Hematopoietic multipotent progenitor cell treated with erythropoietin and hydrocortisone succinate and interleukin-3 and kit ligand, for 4 days (in vitro differentiated cells): ENCODE measurements at places on chromosomes 7 and 10.

- DNase-seq, result no peak
These were observed 27.7 kb downstream of the CNPY1 start for GRCh38 chr7:155518633-155519032.

GRCh38 chr7:27602766-27603165 lies 59.9 kb downstream of the HIBADH start:
- no peak for DNase-seq

- DNase-seq, result peak; percentile 21
These were observed 181.3 kb downstream of the SDK1 start for GRCh38 chr7:3482147-3482921.

DNA sequence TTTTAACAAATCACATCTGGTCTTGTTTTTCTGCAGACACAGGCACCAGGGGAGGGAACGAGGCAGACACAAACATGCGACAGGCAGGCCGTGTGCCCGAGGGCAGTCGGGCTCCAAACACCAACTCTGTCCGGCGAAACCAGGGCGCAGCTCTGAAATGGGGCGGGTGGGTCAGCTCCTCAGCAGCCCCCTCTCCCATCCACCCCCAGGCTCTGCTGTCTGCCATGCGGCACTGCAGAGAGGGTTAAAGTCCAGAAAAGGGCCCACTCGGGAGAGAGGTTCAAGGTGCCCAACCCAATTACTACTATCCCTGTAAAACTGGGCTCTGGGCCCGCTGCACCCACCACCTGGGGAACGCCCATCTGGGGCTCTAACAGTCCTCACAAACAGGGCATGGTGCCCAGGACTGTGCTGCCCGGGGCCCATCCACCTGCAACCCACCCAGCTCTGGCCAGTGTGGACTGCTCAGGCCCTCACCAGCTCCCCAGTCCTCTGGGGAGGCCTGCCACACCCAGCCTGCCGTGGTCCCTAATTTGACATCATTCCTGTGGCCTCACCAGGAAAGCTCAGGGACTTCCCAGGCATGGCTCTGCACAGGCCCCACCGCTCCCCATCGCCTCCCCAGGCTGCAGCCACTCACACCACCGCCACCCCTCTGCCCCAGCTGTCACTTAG lies 18.7 kb downstream of the YKT6 start:
- no peak for DNase-seq

DNA sequence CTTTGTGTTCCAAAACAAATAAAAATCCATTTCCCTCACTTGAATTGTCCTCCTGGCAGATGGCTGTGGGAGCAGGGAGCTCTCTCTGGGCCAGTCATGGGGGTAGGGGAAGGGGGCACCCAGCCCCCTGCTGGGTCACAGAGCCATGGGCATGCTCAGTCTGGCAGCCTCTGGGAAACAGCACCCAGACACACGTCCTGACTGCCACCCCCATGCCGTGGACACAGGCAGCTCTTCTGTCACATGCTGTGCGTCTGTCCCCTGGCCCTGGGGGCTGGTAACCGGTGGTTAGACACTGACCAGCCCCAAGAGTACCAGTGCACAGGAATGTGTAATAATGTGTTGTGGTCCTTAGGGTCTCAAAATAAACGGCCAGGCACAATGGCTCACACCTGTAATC lies 47.0 kb downstream of the RASGEF1A start:
- DNase-seq, result no peak

DNA sequence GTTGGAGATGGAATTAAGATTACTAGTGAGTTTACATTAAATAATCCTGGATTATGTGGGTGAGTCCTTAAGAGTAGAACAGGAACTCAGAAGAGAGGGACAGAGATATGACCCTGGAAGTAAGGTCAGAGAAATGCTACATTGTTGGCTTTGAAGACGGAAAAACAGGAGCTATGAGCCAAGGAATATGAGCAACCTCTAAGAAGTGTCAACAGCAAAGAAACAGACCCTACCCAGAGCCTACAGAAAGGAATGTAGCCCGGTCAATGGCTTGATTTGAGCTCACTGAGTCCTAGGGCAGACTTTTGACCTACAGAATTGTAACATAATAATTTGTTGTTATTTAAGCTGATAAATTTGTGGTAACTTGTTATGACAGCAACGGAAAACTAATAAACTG lies 304.9 kb downstream of the IPMK start:
- DNase-seq, result no peak

DNA sequence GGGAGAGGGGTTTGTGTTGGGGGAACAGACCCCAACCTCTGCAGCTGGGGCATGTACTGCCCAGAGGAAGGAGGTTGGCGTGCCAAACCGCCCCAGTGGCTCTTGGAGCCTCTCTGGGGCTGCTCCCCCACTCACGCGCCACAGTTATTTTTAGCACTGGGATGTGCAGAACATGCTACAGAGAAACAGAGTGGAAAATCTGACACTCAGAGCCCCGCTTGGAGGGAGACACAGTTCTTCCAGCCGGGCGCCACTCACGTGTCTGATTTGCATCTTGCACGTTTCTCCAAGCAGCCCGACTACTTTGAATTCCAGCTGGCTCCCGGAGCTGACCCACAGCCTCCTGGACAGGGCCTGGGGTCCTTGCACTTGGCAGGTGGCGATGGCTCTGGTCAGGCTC lies 182.0 kb downstream of the RPS24 start:
- peak; percentile 57 for DNase-seq

DNA sequence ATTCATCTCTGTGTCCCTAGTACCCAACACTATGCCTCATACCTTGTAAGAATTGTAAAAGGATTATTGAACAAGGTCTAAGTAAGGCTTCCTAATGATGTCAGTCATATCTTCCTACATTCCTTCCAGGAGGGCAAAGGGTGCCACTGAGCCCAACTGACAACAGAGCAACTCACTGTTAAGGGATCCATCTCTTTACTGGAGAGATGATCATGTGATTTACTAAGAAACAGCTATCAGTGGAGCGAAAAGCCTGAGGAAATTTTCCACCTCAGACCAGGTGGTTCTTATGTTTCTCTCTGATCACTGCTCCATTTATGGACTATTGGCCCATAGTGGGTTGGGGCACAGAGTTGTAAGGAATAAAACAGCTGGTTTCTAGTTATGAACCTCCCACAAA lies 38.9 kb upstream of the CNNM1 start:
- DNase-seq, result no peak

GRCh38 chr10:30917789-30918188 lies 113.9 kb downstream of the ZNF438 start:
- no peak for DNase-seq

GRCh38 chr10:85604136-85604725 lies 762.4 kb downstream of the GRID1 start:
- DNase-seq, result no peak

DNA sequence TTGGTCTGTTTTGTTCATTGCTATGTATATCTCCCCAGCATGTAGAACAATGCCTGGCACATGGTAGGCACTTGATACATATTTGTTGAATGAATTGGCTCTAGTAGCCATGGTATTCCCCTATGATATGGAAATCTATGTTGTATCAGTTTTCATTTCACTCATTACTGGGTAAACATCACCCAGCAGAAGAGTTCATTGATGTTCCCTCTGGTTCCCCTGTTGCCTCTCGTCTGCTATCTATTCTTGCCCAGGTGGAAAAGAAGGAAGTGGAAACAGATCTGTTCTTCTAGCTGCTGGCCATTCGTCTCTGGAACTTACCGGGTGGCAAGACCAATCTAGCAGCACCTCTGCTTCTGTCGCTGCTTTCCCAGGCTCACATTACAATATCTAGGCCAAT lies 71.5 kb downstream of the LRRC4 start:
- no peak for DNase-seq

- no peak for DNase-seq
These were observed 62.3 kb downstream of the DNAH11 start for GRCh38 chr7:21605008-21605585.

DNA sequence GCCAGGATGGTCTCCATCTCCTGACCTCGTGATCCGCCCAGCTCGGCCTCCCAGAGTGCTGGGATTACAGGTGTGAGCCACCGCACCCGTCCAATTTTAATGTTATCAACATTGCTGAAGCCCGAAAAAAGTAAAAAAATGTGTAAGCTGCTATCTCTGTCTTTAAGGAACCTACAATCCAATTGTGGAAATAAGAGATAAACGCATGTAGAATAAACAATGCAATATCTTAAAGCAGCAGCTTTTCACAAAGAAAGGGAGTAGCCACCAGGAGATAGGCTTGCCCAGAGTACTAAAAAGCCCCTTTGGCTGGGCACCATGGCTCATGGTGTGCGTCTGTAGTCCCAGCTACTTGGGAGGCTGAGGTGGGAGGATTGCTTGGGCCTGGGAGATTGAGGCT lies 282.9 kb upstream of the LYZL1 start:
- peak; percentile 44 for DNase-seq

DNA sequence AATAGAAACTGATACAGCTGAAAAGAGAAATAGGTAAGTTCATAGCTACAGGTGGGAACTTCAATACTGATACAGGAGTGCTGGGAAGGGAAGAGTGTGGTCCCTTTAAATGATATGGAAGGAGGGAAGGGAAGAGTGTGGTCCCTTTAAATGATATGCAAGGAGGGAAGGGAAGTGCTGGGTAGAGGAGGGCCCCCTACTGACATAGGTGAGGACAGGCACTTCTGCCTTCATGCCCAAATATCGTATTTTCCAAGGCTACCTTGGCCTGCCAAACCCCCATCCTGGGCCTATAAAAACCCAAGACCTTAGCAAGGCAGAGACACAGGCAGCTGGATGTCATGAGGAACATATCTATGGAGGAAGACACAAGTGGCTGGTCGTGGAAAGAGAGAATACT lies 92.3 kb downstream of the MAGI2 start:
- no peak for DNase-seq

DNA sequence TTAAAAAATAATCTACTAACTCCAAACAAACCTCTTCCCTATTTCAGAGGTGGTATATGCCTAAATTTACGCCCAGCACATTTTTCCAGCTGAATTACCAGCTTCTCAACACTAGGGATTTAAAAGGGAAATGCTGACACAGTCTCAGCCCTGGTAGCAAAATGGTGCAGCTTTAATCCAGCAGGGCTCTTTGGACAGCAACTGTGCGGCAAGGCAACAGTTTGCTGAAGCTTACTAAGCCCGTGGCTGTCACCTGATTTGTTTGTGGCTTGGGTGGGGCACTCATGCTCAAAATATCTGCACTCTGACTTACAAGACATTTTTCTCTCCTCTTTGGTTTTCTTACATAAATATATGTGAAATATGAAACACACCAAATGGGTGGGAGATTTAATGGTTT lies 206.7 kb downstream of the POU6F2 start:
- DNase-seq, result peak; percentile 15

DNA sequence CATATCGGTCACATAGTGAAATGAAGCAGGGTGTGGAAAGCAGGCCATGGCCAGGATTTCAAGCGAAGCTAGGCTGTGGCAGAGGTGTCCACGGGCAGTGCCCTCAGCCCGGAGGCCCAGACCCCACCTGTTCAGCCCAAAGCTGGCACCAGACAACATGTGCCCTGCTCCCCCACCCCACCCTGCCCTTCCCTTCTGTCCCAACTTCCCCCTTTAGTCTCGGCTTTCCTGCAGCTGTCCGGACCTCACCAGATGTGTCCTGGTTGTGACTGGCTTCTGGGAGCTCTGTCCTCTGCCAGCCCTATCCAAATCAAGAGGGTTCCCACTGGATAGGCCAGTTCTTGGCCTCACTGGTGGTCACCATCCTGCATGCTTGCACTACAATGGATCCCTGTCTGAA lies 37.3 kb downstream of the ADAM12 start:
- no peak for DNase-seq

- no peak for DNase-seq
These were observed 44.0 kb upstream of the CAV2 start for GRCh38 chr7:116455499-116455898.

DNA sequence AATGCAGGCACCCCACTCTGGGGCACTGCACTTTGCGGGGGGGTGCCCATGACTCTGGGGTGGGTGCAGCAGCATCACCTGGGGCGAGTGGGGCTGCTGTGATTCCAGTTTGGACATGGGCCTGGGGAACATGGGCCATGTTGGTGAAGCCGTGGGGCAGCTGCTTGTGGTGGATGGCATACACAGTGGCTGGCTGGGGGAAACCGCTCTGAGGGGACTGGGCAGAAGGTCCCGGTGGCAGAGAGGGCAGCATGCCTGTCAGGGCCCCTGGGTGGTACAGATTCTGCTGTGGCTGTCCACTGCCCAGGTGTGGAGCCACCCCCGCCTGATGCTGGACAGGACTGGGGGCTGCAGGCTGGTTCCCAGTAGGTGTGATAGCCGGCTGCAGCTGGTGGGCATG lies 57.2 kb downstream of the LRRC72 start:
- no peak for DNase-seq

GRCh38 chr10:5187867-5188266 lies 2.9 kb upstream of the AKR1C8 start:
- DNase-seq, result no peak

GRCh38 chr10:7407368-7408290 lies 3.2 kb downstream of the SFMBT2 start:
- DNase-seq, result peak; percentile 75

DNA sequence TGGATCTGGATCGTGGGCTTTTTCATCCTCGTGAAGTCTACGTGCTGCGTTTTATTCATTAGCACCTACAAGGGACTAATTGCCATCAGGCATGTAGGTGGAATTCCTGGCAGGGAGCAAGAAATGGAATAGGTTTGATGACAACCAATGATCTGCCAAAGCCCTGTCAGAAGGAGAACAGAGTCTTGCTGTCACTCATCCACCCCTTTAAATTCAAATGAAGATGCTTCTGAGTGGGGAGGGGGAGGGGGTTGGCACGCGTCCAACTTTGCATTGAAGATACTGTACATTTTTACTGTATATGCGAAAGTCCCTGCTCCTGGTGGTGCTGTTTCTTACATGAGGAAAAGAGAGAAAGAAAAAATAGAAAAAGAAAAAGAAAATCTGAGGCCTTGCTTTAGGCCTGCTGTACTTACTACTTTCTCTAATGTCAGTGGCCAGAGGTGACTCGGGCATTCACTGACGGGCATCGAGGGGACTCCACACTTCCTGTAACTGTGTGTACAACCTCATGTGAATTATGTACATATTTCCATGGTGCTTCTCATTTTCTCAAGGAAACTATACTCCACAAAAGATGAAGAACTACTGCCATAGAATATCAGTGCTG lies 569.1 kb downstream of the INHBA start:
- peak; percentile 11 for DNase-seq

DNA sequence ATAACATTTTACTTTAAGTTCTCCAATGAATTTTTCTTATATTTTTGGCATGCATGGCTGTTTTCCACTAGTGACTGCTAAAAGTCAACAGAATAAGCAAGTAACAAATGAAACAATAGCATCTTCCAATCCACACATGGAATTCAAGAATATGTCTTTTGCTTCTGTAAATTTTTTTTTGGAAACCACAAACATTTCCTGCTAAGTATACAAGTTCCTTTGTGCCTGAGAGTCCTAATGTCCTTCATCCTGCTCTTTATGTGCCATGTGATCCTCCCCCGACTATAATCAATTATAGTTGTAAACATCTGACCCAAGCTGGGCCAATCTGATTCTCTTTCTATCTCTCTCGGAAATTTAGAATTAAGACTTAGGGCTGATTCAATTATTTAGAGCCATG lies 61.2 kb downstream of the PPP1R3C start:
- no peak for DNase-seq

- DNase-seq, result no peak
These were observed 2.6 kb downstream of the NKX6-2 start for GRCh38 chr10:132783165-132783939.

- no peak for DNase-seq
These were observed 45.0 kb upstream of the AGBL3 start for GRCh38 chr7:134941185-134941900.
